ENCODE measurements at places on chromosomes 4 and X.
A peak's percentile ranks its signal among the peaks of the same experiment; 100 is the strongest.

GRCh38 chr4:140037353-140038030, 116.5 kb downstream of the MAML3 start:
- DNase-seq: no peak

GRCh38 chrX:65688403-65688871, 21.0 kb downstream of the MSN start:
- DNase-seq: no peak

GRCh38 chrX:40088299-40088625, 9.5 kb downstream of the BCOR start:
- no peak for DNase-seq

GRCh38 chr4:87406462-87406861, 15.5 kb upstream of the HSD17B11 start:
- DNase-seq: no peak

DNA sequence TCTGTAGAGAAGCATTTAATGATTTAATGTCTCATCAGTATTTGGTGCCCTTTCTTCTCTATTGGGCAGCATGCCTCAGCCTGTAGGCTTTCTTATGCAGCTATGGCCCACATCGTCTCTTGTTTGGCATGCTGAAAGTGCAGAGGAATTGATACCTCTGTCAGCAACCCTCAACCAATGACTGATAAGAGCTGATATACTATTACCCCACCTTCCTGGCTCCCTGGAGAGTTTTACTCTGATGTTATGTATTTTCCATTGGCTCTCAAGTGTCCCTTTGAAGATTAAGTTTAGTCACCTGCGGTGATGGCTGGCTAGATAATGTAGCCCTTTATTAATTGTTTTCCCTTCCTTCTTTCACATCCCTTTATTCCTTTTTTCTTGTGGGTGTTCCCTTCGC, 41.2 kb upstream of the PDHA2 start:
- no peak for DNase-seq

- no peak for DNase-seq
Measured at GRCh38 chr4:103150677-103151076, 47.5 kb downstream of the CENPE start.

DNA sequence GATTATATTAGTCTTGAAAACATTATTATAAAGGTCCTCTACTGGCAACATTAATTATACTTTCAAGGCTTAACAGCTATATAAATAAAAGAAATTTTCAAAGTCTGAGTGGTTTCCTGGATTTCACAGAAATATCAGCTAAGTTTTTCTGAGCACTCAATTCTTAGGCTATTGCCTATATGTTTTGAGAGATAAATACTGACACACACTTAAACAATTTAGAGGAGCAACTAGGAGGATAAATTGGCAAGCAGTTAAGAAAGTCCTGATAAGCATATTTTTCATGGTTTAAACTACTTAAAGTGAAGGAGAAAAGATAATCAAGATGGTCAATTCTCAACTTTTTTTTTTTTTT, 2.7 kb upstream of the MGARP start:
- no peak for DNase-seq

GRCh38 chr4:89619206-89619962, 217.6 kb downstream of the SNCA start:
- no peak for DNase-seq

- DNase-seq: no peak
Measured at GRCh38 chrX:117851025-117851424, 265.6 kb downstream of the KLHL13 start.

- DNase-seq: no peak
Measured at GRCh38 chrX:18354369-18355223, at the start of gene SCML2. SCML2 (minus strand) TSS chrX:18354688; CDS start chrX:18334071, 20,617 bp downstream.

DNA sequence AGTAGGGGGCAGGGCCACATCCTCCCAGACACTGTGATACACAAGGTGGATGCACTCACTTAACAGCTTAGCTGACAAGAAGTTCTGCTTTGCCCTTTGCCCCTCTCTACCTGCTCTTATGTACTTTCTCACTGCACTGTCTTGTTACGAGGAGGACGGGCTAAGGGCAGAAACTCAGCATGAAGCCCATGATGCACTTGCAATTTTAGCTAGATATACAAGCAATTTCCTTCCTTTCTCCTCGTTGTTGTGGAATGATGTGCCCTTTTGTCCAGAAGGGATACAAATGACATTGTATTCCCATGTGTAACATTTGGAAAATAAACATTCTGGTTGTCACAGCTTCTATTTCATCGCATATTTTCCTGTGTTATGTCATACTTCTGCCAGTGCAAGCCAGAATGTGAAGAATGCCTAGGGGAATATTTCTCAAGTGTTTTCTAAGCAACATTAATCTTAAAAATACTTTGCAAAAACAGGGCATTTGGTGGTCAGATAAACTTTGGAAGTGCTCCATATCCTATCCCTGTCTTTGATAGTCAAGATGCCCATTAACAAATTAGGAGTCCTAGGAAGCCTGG, 47.2 kb downstream of the MAOA start:
- no peak for DNase-seq

DNA sequence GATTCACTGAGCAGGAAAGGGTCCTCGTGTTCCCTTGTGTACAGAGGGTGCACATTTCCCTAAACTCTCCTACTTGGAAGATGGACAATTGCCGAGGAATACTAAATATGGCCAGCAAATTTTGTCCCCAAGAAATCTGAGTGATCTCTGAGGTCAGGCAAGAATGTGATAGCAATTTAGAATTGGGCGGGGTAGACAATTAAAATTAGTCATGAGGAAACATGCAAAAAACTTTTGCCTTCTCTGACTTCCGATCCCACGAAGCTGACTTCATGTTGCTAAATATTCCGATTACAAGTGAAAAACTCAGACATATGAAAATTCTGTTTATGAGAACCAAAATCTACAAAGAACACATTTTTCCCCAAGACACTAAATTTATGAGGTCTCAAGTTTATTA, 453.9 kb upstream of the ZFP42 start:
- DNase-seq: no peak

GRCh38 chrX:102155806-102156179, at the start of gene BEX5:
BEX5 (minus strand) TSS chrX:102155977; CDS start chrX:102154265, 1,712 bp downstream.
- DNase-seq: peak; percentile 7

GRCh38 chr4:2787230-2788100, 5.4 kb upstream of the SH3BP2 start:
- peak; percentile 75 for DNase-seq

DNA sequence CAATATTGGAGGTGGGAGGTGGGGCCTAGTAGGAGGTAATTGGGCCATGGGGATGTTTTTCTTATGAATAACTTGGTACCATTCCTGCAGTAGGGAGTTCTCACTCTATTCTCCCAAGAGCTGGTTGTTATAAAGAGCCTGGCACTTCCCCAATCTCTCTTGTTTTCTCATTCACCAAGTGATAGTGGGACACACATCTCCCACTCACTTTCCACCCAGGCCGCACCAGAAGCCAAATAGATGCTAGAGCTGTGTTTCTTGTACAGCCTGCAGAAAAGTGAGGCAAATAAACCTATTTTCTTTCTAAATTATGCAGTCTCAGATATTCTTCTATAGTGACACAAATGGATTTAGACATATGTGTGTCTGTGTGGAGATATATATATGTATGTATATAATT, 117.6 kb downstream of the ANKRD50 start:
- DNase-seq: no peak

DNA sequence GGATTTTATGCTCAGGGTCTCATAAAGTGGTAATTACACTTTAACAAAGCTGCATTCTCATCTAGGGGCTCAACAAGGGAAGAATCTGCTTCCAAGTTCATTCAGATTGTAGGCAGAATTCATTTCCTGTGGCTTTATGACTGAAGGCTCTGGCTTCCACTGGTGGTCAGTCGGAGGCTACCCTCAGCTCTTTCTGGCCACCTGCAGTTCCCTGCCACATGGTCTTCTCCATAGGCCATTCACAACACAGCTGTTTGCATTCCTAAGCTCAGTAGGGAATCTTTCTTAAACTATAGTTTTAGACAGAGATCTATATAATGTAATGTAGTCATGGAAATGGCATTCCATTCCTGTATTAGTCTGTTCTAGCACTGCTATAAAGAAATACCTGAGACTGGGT, 973.0 kb upstream of the SLIT2 start:
- DNase-seq: no peak

DNA sequence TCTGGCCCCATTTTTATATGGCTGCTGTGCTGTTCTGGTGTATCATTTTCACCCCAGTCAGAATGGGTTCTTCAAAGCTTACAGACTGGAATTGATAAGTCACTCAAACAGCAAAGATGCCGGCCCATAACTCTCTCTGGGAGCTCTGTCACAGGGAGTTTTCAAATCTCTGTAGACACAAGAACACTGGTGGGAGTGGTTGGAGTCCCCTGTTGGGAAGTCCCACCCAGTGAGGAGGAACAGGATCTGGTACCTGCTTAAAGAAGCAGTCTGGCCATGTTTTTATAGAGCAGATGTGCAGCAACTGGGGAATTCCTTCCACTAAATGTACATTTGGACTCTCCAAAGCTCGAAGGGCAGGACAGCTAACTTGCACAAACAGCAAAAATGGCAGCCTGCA, 69.3 kb upstream of the UGT2B7 start:
- DNase-seq: no peak

DNA sequence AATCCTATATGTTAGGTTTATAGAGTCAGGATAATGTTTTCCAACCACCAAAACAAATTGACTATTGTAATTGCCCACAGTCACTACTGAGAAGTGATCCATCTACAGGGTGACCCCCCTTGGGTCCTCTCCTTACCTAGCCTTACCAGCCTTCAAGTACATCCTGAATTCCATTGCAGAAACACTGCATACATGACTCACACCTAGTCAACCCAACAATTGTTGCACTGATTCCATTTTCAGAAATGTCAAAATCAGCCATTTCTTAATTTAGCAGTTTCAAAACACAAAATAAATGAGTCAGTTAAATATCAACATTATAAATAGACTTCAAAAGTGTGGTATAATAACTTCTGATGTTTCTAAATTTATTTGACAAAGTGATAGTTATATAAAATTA, 106.3 kb upstream of the TNIP3 start:
- no peak for DNase-seq

DNA sequence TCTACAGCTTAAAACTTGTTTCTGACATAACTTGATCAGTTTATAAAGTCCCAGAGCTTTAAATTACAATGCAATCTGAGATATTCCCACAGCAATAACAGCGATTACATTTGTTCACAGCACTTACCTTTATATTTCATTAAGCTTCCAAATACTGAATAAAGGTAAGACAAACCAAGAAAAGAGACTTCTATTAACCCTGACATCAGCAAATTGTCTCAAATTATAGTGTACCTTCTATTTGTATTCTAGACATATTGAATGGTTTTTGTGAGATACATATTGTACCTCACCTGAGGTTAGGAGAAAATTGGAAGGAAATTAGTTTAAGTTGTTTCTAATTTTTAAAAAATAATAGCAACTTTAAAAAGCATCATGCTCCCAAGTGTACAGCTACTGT, 111.9 kb downstream of the HDAC8 start:
- no peak for DNase-seq

DNA sequence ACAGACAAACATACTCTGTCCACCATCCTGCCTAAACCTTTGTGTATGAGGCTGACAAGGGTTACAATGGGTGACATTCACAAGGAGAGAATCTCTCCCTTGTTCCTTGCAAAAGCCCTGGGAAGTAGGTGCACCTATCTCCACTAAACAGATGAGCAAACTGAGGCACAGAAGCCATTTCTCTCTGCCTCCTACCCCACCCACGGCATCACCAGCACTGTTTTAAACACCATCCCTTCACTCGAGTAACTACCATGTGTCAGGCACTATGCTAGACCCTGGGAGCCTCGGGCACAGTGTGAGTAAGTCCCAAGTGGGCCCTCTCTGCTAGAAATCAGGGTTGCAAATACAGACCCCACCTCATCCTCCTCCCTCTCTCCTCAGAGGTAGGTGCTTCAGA, 899 bp downstream of the LYAR start:
- no peak for DNase-seq

DNA sequence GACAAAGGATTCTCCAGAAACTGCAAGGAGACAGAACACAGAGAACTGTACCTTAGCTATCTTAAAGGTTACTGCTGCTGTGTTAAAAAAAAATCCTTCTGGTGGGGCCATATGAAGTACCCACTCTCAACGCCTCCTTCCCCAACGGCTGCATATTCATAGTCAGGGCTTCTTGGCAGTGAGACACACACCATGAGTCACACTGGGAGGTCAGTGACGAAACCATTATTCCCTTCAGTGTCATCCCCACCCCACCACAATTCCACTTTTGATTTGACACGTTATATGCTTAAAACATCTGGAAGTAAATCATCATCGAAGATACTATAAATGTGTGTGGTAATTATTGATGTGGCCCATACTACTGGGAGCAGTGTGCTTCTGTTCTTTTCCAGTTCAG, 271.5 kb downstream of the LDB2 start:
- no peak for DNase-seq

DNA sequence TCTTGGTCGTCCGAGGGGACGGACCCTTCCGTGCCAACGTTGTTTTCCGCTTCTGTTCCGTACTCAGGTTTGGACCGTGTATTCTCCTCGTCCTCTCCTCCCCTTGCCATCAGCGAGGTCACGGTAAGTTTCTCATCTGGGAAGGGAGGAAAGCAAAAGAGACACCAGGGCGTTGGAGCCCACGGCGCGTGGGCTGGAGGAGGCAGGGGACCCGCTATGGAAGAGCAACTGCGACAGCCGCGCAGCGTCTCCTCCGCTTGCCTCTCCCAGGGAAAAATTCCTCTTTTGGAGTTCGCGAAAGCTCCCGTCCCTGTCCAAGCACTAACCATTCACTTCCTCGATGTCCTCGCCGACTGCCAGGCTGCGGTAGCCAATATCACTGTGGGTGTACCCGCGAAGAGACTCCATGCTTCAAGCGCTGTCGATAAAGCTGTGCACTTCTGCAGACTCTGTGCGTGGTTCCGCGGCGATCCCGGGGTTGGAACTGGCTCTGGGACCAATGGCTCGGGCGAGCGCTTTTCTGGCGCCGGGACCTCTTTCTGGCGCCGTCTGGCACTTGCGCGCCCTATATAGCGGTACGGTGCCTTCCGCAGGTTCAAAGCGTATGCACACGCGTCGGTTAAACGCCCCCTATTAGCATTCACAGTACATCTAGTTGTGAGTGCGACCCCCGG, at the start of gene ESX1:
Gene ESX1 (minus strand): TSS at position 492 of the 674 bp plus-strand sequence. CDS start 84 bp downstream, at position 408.
- DNase-seq: no peak

DNA sequence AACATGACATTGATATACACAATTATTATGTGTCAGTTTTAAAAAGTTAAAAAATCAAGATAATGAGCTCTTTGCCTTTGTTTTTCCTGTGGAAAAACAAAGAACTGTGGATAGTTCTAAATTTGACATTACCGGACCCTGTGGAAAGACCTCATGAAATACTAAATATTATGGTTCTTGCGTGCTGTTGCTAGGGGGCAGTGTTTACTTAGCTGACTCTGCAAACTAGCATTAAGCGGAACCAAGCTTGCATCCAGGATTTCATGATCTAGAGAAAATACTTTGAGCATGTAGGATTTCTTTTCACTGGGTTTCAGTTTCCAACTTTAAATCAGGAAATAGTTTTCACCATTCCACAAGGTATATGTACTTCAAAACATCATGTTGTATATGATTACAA, 33.6 kb downstream of the CLCN4 start:
- no peak for DNase-seq

- no peak for DNase-seq
Measured at GRCh38 chrX:54494166-54494988, 1.7 kb downstream of the FGD1 start.

GRCh38 chr4:140174543-140174942, 20.6 kb upstream of the MAML3 start:
- DNase-seq: no peak

All from stimulated activated CD8-positive, alpha-beta memory T cell treated with anti-CD3 and anti-CD28 coated beads, Interleukin-7, amount 100 ng/mL, for 4 hours (primary cell).